ENCODE measurements at places on chromosomes 4 and X. TPM values are rescaled to one million over a fixed set of nuclear protein-coding genes. Genes with fewer than 3 reads are reported as not detected.
A peak's percentile ranks its signal among the peaks of the same experiment; 100 is the strongest.

- no peak for DNase-seq
Measured at GRCh38 chrX:81229229-81229628, 27.3 kb downstream of the SH3BGRL start.

- DNase-seq = no peak
Measured at GRCh38 chr4:7516773-7517144, 82.0 kb upstream of the PSAPL1 start.

DNA sequence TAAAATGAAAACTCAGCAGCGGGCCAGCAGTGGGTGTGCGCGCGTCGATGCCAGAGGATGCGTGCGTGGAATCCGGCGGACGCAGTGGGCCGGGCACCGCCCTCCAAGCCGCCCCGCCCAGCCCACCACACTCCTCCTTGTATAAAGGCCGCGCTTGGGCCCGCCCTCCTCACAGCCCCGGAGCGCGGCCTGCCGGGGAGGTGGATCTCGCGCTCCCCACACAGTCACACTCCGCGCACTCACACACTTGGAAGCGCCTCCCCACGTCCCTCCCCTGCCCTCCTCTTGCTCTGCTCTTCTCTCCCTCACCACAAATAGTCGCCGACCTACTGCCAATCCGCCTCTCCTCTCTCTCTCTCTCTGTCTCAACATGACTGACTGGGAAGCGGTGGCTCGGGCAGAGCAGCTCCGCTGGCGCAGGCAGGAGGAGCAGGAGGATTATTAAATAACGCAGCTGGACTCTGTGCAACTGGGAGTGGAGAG lies at the start of gene CCSER1:
CCSER1 (plus strand) TSS at position 172 of the 483 bp plus-strand sequence.
- DNase-seq = peak; percentile 86

The PAGE2 gene
- not detected for total RNA-seq
